ENCODE measurements at places on chromosomes 2 and 18. TPM values are rescaled to one million over a fixed set of nuclear protein-coding genes. Genes with fewer than 3 reads are reported as not detected.

DNA sequence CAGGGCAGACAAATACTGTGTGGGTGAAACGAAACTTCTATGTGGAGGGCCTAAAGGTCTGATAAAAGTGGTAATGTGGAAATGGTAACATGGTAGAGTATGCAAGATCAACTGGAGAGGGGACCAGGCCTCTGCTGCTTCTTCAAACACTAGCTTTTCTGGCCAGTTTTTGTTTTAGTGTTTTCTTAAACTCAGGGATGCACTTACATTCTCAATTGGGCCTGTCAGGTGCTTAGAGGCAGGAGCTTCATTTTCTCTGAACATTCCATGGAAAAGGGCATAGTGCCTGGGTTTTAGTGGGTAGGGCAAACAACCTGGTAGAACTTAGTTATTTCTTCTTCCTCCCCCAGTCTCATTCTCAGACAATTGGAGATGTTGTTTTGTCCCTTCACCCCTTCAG lies 10.5 kb upstream of the ST3GAL5 start:
- no peak for DNase-seq

- DNase-seq, result no peak
Observed at GRCh38 chr18:52451851-52452250, 111.9 kb downstream of the DCC start.

GRCh38 chr2:117858336-117858735 lies 43.8 kb downstream of the DDX18 start:
- DNase-seq, result no peak

- no peak for DNase-seq
Observed at GRCh38 chr18:38010971-38011857, 445.6 kb upstream of the CELF4 start.

- no peak for DNase-seq
Observed at GRCh38 chr2:75142081-75142480, 57.2 kb downstream of the TACR1 start.

- DNase-seq, result no peak
Observed at GRCh38 chr2:226136739-226137138, 662.9 kb downstream of the IRS1 start.

GRCh38 chr18:62368100-62368499 lies 43.0 kb downstream of the TNFRSF11A start:
- no peak for DNase-seq

The DLGAP1 gene
- 0.03 TPM for polyA plus RNA-seq
